ENCODE measurements at places on chromosomes 2 and 18.

GRCh38 chr18:13932285-13933025 is 17.1 kb upstream of the MC2R start:
- no peak for DNase-seq

DNA sequence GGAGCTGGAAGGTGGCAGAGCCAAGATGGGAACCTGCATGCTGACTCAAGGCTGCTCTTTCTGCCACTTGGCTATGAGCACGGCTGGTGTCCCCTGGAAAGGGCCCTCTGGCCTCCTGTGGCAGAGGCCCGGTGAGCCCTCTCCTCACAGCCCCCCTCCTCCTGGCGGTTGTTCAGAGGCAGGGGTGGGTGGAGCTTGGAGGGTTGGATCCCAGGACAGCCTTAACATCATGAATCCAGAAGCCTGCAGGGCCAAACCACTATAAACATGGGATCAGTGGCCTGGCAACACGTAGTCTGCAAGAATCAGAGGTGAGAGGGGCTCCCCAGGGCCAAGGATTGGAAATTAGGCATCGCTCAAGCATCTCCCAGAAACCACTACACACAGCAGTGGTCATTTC is 48.5 kb upstream of the LOXHD1 start:
- DNase-seq = no peak

- DNase-seq = no peak
Observed at GRCh38 chr2:142582317-142582716, 295.1 kb upstream of the KYNU start.

DNA sequence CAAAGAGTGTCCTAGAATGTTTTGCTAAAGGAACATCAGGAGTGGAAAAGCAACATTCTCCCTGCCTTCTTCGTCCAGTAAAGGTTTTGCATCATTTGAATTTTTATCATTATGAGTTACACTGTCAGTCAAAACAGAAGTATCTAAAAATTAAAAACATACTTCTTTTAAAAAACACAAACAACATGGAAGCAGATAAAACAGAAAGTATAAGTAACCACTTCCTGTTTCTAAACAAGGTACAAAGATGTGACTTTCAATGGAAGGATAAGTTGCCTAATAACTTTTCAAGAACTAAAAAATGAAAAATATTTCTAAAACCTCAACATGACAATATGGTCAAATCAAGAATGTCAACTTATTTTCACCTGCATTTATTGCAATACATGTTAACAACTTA is 158.2 kb downstream of the STK39 start:
- peak; percentile 3 for DNase-seq

DNA sequence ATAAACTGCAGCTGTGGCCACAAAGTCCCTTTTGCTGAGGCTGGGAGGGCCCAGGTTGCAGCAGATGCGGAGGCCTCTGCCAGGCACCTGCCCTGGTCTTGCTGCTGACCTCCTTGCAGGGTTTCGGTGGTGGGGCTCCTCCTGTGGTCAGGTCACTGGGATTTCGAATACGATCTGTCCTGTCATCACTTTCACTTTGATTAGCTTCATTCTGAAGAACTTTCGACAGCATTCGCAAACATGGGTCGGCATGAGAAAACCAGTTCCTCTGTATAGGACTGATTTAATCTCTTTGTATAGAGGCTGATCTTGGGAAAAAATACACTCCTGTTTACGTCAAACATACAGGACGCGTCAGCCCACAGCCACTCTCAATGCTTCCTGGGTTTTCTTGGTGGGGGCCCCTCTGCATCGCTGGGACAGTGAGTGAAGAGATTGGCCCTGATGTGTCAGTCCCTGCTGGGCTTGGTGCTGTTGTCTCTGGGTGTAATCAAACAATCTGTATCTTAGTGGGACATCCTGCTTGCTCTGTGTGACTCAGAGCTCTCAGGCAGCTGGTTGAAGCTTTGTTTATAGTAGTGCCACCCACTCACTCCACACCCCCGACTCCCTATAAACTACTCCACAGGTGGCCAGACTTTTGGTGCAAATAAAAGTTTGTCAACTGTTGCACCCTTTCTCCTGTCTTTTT is 209.4 kb upstream of the CXCR4 start:
- DNase-seq = peak; percentile 73

DNA sequence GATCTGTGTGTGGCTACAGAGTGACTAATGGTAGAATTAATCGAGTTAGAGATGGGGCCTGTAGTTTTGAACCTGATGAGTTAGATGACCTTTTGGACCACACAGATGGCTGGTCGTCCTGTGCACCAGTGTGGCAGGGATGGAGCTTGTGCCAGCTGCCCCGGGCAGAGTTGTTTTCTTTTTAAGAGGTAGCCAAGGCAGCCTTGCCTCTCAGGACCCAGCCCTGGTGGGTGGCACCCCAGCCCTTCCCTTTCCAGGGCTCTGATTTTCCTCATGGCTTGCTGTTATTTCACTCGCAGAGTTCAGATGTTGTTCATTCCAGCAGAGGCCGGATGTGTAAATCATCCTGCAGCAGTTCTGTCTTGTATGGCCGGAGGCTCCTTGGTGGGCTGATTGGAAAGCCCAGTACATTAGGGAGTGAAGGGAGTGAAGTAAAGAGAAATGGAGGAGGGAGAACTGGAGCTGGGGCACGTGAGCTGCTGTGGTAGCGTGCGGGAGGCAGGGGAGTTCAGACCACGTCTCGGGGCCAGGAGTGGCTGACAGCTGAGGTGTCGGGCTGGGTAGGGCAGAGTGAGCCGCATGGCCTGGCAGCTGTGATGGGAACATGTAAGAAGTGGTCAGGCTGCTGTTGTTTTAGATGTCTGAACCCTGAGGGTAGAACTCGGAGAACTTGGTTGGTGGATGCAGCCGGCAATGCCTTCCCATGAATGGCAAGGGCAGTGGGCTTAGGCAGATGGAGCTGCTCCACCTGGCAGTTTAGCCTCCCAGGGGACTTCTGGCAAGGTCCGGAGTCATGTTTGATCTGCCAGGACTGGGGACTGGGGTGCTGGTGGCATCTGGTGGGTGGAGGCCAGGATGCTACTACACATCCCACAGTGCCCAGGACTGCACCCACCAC is 28.8 kb downstream of the ASAP2 start:
- no peak for DNase-seq

DNA sequence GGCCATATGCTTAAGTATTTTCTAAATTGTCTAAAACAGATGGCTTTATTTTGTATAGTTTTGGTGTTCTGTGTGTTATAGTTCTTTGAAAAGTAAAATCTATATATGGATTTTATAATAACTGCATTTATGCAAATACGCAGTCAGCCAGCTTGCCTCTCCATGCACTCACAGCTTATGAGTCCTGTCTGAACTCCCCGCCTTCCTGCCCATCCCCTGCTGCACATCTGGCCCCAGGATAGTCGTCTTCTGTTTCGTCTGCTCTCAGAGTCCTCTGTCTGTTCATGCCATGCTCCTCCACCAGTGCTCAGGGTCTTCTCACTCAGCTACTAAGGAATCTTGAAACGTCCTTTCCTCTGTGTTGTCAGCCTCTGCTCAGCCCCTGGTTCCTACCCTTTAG is 28.2 kb upstream of the ANKRD62 start:
- DNase-seq = no peak

DNA sequence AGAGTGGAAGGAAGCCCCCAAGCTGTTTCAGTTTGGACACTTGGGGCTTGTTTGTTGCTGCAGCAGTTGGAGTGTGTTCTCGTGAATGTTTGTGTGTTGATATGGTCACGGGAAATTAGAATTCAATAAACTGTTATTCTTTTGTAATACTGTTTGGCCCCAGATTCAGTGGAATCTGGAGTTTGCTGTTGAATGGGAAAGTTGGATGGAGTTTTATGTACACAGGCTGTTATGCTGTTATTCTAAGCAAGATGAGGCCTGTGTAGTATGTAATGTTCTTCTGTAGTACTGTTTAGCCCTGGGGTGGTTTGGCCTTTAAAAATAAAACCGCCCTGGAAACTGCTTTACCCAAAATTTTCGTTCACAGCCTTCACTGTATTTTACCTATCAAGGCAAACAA is 810.4 kb upstream of the HS6ST1 start:
- no peak for DNase-seq

DNA sequence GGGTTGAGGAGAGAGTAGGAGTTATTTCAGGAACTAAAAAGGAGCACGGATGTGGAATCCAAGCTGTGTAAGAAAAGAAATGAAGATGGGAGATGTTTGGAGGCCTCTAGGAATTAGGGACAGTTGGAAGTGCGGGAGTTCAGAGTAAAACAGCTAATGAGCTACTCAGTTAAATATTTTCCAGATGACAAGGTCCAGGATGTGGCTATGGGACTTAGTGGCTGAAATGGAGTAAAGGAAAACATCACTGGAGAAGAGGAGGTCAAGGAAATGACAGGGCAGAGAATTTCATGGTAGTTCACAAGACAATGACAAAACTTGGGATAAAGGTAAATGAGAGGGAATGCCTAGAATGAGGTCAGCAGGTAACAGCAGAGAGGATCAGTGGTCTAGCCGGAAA is 13.0 kb downstream of the GPR155 start:
- DNase-seq = no peak

DNA sequence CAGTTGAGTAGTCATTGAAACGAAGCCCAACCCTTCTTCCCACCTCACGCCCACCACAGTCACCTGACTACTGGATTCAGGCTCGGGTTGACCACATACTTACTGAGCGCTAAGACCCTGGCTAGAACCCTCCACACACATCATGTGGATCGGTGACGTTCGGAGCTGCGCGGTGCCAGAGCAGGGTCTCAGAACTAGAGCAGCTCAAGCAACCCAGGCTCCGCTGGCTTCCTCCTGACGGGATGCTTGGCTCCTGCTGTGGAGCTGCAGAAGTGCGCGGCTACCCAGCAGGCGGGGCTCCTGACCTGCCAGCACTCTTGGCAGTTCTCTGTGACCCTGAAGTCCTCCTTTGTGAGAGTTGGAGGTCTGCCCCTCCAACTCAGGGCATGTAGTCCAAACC is 90.6 kb upstream of the MBOAT2 start:
- DNase-seq = no peak

DNA sequence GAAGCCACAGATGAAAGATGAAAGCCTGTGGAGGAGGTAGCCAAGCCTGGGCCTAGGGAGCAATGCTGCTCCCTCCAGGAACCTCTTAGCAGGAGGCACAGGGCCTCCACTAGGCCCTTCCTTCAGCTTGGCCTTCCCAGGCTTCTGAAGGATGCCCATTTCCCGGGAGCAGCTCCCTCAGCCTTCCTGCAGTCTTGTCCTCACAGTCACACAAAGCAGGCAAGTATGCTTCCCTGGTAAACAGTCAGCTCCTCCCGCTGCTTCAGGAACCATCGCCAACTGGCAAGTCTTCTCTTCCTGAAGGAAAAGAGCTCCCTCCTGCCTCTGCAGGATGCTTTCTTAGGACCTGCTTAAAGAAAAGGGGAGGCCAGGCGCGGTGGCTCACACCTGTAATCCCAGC is 53.2 kb downstream of the SMAD7 start:
- no peak for DNase-seq

GRCh38 chr2:67057901-67058703 is 339.0 kb upstream of the ETAA1 start:
- peak; percentile 46 for DNase-seq

DNA sequence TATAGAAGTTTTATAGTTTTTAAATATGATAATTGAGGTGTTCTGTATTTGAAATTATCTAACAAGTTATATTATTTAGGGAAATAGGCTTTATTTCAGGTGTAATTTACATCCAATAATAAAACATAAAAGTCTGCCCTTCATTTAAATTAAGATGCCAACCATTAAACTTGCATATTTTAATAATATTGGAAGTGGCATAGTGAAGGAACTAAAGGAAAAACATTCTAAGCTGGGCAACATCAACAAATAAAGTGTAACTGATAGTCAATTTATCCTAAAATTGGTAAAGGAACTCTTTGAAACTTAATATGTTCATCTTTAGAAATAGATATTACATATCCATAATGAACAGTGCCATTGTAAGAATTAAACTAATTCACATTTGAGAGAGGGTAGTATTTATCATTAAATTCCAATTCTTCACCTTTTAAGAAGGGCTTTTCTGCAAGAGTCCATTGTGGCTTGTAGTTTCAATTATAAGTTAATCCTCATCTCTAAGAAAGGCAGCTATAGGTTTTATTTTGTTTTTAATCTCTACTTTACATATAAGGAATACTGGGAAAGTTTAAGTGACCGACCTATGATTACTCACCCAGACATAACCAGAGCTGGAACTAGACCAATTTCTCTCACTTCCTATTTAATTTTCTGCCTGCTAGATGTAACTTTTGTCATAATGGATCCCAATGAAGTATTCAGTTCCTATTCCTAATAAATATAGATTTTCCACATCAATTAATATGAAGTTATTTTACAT is 401.6 kb downstream of the XIRP2 start:
- DNase-seq = no peak

GRCh38 chr2:43333656-43334144 is 107.3 kb upstream of the ZFP36L2 start:
- peak; percentile 21 for DNase-seq

DNA sequence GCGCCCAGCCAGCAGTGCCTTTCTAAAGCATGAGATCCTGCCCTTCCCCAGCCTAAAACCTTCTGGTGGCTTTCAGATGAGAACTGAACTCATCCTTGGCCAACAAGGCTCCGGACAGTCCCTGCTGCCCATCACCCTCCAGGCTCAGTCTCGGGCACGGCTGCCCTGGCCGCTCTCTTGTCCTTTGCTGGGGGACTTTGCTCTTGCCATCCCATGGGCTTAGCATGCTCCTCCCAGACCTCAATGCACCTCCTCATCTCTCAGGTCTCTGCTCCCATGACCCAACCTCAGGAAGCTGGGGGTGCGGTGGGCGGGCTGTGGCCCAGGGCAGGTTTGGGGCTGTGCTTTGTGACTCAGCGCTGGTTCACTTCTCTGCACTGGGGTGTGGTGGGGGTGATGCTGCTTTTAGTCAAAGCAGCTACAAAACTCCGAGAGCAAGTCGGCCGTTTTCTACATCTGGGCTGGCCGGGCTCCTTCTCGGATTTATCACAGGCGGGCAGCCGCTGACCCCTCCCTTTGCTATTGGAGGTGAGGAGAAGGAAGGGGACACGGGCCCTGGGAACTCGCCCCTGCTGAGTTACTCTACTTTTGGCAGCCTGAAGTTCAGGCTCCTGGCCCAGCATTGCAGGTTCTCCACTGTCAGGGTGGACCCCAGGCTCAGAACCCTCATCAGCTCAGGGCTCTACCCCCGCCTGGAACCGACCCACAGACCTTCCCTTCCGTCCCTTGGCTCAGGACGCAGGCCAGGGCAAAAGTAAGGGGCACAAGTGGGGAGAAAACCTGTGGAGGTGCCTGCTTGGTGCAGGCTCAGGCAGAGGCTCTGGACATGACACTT is 90.6 kb upstream of the TAF1B start:
- DNase-seq = peak; percentile 28
